CD4-positive, alpha-beta T cell treated with Interleukin-15 for 1 hour (primary cell): ENCODE measurements at places on chromosomes 7 and 10.

DNA sequence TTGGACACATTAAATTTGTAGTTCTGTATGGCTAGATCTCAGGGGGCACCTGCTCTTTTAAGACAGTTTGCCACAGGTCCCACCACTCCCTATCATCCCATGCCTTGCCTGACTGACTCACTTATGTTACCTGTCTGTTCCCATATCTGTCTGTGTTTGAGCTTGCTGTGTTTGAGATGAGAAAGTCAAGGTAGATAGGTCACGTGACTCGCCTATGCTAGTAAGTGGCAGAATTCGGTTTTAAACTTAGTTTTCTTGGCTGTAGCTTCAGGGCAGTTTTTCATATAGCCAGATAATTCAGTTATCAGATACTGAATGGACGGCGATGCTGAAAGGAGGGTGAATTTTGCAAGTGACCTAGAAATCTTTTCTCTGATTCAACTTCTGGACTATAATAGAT, 348.4 kb downstream of the RPS24 start:
- no peak for DNase-seq

DNA sequence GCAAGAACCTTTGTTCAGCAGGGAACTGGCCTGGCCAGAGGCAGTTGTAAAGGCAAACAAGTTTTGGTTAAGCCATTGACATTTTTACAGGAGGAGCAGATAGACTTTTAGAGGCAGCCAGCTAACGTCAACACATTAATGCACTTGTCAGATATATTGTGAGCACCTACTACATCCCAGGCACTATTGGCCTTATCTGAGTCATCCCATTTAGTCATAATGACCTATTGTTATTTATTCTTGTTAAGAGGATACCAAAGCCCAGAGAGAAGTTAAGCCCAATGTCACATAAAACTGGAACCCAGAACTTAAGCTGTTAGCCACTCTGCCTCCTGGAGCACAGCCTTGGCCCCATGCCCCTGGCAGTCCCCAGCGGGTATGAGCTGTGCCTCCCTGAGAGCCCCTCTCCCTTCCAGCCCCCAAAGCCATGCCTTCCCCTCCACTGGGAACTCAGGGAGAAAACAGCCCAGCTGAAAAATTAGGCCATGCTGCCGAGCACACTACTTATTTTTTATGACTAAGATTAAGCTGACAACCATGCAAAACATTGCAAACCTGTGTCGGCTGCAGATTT, 32.7 kb upstream of the TRIM8 start:
- DNase-seq = no peak

GRCh38 chr10:17244700-17245365, 16.8 kb downstream of the VIM start:
- no peak for DNase-seq

DNA sequence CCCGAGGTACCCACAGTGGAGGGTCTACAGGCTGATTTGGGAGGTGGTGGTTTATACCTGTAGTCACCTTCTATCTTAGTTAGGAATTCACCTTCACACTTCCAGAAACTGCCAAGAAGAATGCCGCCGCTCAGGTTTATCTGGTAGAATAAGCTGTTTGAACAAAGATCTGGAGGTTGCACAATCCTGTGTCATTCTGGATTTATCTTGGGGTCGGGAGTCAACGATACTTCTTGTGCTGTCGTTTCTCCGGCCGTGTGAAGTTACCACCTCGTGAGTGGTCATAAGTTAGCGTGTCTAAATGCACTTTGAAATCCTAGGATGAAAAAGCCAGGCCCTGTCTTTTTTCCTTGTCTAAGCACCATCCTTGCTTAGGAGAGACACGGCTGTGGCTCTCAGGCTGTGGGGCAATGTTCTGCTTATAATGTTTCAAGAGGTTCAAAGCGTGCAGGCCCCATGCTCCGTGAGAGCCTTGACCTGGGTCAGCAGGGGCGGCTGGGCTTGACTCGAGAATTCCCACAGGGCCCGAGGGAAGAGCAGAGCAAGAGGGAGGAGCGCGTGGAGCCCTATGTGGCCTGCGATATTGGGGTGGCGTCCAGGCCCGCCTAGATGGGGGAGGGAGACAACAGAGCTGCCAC, 35.5 kb downstream of the GRIFIN start:
- DNase-seq = no peak

DNA sequence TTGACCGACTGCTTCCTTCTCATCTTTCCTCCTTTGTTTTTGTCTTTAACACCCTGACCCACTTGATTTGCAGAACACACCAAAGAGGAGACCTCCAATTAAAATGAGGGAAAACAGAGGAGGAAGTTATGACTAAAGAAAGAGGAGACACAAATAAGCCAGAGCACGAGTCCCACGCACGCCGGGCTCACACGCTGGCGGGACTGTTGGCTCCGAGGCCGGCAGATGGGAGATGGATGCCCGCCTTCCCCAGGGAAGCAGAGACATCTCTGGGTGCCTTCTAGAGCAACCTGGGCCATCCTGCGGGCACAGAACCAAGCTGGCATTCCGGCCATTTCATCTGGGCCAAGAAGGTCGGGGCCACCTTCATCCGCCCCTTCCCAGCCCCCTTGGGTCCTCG, 5.6 kb downstream of the ADGRA1 start:
- DNase-seq = no peak

DNA sequence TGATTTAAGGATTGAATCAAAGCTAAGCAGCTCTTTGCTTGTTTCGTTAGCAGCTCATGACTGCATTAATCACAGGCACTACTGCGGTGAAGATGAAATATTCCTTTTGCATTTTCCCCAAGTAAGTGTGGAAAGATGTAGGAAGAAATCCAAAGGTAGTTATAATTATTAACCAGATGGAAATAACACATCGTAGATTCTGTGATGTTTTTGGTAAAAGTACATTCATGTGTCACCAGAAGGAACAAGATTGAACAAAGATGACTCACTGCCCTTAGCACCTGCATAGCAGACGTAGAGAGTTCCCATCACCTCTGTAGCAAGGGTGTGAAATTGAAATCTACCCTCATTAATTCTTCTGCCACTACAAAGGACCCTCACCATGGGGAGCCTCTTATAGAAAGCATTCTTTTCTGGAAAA, 37.1 kb downstream of the SMURF1 start:
- no peak for DNase-seq

DNA sequence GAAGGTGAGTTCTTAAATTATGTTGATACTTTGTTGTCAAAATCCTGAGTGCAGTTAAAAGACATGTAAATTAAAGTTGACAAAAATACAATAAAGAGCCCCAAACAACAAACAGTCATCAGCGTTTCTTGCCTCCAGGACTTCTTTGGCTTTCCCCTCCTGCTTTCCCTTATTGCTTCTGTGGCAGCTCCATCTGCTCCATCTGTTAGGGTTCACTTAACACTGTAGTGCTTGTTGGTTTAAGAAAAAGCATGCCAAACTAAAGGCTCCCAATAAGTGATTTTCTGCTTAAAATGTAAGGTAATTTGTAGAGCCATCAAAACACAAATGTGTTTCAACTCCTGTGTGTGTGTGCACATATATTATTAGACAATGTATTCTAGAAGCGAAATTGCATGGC, 254.3 kb upstream of the GNAI1 start:
- DNase-seq = no peak

GRCh38 chr10:67925449-67926005, 41.1 kb downstream of the SIRT1 start:
- DNase-seq = no peak

DNA sequence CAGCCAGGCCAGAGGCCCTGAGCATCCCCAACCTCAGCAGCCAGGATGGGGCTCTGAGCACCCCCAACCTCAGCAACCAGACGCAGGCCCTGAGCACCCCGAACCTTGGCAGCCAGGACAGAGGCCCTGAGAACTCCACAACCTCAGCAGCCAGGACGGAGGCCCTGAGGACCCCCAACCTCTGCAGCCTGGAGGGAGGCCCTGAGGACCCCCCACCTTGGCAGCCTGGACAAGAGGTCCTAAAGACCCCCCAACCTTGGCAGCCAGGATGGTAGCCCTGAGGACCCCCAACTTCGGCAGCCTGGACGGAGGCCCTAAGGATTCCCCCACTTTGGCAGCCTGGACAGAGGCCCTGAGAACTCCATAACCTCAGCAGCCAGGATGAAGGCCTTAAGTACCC, 17.0 kb downstream of the RRP12 start:
- no peak for DNase-seq
